ENCODE measurements at places on chromosomes 6 and 20.

- no peak for DNase-seq
Observed at GRCh38 chr20:31537890-31538289, 23.6 kb downstream of the HM13 start.

DNA sequence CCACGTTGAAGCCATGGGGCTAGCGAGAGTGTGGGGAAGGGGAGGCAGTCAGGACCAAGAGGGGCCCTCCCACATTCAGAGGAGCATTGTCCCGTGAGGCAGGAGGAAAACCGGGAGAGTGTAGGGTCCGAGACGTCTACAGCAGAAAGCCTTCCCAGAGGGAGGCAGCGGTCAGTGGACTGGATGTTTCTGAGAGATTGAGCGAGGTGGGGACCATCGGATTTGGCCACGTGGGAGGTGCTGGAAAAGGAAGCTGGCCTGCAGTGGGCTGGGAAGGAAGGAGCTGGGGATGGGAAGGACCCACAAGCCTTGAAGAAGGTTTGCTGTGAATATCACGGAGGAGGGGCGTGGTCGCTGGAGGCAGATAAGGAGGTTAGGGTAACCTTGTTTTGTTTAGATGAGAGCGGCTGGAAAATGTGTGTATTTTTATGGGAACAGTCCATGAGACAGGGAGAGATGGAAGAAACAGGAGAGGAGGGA is 119.0 kb upstream of the RNF24 start:
- no peak for DNase-seq

GRCh38 chr6:134049586-134049985 is 2.8 kb downstream of the SLC2A12 start:
- DNase-seq, result no peak

DNA sequence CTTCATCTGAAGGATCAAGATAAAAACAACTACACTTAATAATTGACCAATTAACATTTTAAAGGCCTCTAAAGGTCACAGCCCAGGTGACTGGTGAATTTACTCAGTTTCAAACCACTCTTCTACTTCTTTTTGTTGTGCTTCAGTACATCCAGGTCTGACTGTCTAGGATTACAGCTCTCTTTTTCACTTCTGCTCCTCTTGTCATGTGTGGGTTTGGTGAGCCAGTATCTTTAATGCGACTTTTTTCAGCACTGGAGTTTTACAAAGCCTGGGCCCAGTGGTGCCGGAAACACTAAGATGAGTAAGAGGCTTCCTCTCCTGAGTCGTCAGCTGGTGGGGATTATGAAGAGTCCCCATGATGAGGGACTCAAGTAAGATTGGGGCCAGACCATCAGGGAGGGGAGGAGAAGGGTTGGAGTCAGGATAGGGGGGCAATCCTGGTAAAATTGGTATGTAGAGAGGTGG is 27.0 kb downstream of the HECA start:
- no peak for DNase-seq

GRCh38 chr20:79565-79964 is 7.9 kb upstream of the DEFB125 start:
- no peak for DNase-seq

DNA sequence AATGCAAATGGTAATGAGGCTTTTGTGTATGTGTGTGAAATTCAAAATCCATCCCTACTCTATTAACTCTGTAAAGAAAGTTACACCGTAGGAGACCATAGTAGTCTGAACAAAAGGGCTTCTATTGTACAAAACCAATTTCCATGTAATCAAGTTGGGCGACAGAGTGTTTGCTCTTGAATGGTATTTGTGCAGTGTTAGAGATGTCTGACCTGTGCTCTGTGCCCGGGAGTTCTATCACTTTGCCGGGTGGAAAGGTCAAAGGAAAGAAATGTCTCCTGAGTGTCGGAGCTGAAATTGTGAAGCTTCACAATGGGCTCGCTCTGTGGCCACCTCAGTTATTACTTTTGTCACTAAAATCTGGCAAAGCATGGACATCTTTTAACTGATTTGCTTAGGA is 312.0 kb downstream of the SAMD5 start:
- DNase-seq, result no peak

DNA sequence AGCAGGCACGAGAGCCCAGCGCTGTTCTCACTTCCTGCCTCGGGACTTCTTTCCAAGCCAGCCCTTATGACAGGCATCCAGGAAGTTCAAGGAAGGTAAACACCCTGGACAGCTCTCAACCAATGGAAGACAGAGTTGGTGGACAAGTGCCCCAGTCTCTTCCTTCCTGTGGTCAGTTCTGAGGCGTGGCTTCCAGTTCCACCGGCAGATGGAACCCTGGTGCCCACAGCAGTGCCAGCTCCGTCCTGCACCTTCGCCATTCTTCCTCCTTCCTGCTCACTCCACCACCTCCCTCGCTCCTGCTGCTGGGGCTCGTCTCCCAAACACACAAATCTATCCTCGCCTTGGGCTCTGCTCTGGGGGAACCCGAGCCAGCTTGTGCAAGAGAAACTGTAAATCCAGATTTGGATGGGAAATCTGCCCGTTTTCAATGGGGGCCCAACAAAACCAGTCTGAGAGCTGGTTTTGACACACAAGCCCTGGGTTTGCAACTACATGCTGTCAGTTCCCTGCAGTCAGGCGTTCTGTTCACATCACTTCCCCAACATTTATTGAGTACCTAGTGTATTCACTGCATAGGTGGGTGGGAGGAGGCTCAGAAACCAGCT is 162.7 kb downstream of the GRM4 start:
- no peak for DNase-seq

DNA sequence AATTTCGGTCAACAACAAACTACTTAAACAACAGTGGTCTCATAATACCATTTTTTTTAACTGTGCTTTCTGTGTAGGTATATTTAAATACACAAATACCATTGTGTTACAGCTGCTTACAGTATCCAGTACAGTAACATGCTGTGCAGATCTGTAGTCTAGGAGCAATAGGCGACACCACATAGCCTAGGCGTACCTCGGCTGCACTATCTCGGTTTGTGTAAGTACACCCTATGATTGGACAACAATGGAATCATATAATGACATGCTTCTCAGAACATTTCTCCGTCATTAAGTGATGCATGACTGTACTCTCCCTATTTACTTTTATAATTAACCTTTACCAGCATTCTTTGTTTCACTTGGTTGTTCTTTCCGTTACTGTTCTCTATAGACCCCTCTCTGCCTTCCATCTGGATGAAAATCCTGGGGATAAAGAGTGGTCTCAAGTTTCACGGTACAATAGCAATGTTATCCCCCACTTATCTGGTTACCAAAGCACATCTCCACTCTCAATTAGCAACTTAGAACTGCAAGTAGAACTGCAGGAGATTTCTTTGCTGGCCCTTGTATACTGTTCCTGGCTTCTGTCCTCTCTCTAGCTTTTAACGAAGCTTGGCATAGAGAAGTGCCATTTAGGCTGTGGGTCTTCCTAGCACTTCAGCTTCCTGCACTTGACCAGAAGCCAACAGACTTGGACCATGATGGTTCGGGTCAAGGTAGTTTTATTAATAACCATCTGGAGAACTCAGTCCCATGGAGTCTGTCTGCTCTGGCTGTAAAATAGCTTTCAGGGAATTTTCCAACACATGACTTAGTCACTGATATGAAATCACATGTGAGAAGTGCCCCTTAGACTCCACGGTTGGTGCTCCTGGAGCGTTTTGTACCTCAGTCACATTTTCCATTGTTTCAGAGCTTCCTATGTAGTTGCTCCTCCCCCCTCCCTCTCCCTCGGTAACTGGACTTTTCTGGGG is 80.4 kb upstream of the POPDC3 start:
- no peak for DNase-seq

- DNase-seq, result no peak
Observed at GRCh38 chr6:68333442-68333841, 301.6 kb upstream of the ADGRB3 start.

GRCh38 chr20:2054911-2055310 is 46.7 kb upstream of the STK35 start:
- no peak for DNase-seq

- no peak for DNase-seq
Observed at GRCh38 chr20:4119854-4120209, 104.5 kb upstream of the RNF24 start.

- DNase-seq, result no peak
Observed at GRCh38 chr20:17083738-17084137, 143.1 kb upstream of the PCSK2 start.

GRCh38 chr20:59122566-59122919 is 41.1 kb upstream of the ZNF831 start:
- DNase-seq, result no peak

DNA sequence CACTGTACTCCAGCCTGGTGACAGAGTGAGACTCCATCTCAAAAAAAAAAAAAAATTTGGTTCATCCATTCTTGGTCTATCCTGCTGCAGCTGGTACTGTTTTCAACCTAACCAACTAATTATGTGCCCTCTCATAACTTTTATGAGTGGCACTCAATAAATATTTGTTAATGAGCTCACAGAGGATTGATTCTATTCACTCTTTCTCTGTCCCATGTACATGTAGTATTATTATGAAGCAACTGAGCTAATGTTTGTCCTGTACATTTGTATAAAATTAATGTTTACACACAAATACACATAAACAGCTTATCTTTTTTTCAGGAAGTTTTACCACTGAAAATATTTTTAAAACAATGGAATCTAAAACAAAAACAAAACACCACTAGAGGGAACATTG is 10.1 kb downstream of the RIPOR2 start:
- no peak for DNase-seq

GRCh38 chr6:117191448-117191847 is 73.9 kb upstream of the VGLL2 start:
- DNase-seq, result no peak

DNA sequence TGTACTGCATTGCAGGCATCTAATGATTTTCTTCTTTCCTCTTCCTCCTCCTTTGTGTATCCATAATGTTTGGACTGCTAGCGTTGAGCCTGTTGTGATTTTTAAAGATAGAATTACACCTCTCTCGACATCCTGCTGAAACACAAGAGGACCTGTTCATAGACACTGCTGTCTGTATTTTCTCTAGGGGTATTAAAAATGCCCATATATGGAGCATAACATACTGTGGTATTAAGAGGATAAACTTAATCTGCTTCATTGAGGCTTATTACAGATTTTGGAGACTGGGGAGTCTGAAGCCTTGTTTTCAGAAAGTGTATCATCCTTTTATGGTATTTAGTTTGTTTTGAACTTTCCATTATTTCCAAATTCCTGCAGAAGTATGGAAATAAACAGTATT is 414.3 kb downstream of the CDKAL1 start:
- no peak for DNase-seq

DNA sequence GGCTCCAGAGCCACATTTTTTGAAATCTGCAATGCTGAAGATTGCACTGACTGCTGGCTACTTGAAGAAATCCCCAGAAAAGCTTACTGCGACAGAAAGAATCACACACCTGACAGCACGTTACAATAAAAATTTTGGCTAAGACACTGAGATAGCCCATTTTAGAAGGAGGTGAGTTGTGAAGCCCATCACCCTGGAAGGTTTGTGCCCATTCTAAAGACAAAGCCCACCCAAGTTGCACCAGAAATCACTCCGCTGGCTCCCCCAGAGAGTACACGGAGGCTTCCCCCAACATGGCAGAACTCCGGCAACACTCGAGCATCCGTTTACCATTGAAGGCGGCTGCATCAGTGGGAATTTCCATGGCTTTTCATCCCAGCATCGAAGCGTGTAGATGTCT is 29.4 kb downstream of the LPA start:
- no peak for DNase-seq

GRCh38 chr6:143441680-143442545 is 8.6 kb downstream of the ADAT2 start:
- no peak for DNase-seq

GRCh38 chr6:1940381-1940780 is 305.0 kb downstream of the GMDS start:
- no peak for DNase-seq

- no peak for DNase-seq
Observed at GRCh38 chr6:45956663-45957062, 59.0 kb downstream of the CLIC5 start.

DNA sequence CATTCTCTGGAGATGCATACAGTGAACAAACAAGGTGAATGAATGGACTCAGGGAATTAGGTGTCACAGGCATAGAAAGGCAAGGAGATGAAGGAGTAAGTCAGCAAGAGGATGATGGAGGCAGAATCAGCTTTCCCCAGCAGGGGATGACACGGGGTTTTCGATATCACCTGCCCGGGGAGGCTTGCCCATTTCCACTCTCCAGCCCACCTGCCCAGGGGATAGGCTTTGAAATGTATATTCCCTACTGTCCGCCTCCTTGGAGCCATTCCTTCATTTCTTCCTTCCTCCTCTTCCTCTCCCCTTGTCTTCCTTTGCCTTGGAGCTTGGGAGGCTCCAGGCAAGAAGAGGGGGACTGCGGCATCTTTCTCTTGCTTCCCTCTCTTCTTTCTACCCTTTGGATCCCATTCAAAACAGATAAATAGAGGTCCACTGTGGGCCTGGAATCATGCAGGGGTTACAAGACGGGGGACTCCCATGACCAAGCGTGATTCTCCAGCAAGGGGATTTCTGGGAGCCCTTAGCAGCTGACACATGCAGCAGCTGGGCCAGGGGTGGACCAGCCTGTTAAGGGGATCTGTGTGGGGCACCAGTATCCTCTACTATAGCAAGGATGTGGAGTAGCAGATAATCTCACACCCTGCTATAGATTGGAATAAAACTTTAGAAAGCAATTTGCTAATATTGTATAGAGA is 23.5 kb upstream of the RNF24 start:
- no peak for DNase-seq

GRCh38 chr20:8394308-8394945 is 262.4 kb downstream of the PLCB1 start:
- no peak for DNase-seq

GRCh38 chr6:145725570-145725969 is 9.8 kb downstream of the EPM2A start:
- DNase-seq, result no peak

DNA sequence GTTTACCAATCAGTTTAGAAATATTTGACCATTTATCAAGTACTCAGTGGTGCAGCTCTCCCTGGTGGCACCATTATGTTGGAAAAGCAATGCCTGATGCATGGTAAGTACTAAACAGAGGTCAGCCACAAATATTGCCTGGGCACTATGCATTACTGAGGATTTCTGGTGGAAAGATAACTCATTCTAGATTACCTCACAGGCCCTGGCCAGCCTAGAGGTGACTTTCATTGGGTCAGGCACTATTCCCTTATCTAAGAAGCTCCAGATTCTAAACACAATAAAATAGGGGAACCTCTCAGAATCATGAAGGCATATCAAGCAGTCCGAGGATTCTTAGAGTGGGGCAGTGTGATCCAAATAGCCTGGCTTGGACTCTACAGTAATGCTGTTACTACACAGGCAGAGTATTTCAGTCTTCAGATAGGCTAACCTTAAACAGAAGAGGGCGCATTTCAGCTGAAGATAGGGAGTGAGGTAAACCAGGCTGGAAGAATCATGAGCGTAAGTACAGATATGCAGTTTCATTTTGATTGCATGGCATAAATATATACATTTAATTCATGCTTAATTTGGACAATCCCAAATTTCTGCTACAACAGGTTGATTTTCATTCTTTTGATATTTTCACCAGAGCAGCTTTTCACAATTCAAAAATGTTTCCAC is 12.1 kb downstream of the LGSN start:
- no peak for DNase-seq

GRCh38 chr6:43171707-43172103 is 636 bp downstream of the SRF start:
- peak; percentile 8 for DNase-seq
